ENCODE measurements at places on chromosomes 13 and 19.

DNA sequence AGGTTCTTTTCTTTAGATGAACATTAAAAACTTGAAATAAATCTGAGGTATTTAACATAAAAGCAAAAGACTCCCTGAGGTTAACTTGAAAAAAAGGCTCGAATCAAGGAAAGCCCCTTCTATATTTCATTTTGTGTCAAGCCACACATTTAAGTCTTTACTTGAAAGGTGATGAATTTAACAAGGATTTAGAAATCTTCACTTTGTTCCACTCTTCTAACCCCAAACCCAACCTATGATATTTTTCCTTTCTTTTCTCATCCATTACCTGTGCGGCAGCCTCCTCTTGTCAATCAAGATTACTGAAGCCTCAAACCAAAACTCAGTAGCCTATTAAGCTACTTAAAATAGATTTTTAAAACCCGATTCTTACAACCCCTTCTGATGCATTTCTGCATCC is 33.8 kb downstream of the MIPEP start:
- no peak for DNase-seq

- DNase-seq, result peak; percentile 46
Observed at GRCh38 chr19:13588957-13589833, 82.9 kb upstream of the CACNA1A start.

DNA sequence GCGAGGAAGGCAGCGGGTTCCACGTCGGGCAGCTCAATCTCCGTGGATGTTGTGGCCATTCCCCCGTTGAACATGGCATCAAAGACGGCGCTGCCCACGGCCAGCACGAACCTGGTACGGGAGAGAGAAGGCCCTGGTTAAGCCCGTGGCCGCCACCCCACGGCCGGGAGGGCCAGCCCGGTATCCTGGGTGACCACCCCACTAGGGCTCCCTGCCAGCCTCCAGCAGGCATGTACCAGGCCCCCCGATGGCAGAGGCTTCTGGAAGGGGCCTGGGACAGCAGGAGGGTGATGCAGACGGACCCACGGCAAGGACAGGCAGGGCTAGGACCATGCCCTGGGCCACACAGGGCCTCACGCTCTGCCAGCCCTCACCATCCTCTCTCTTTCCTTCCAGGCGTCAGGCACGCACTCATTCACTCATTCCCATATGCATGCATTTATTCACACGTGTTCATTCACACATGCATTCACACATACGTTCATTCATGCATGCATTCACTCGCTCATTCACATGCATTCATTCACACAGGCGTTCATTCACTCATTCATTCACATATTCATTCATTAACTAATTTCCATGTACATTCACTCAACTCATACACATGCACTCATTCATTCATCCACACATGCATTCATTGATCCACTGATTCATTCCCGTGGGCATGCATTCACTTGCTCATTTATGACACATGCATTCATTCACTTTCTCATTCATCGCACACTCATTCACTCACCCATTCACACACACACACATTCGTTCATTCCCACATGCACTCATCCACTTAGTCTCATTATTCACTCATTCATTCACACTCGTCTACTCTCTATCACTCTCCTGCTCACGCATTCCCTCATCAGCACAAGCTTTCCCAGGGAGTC is 17.9 kb downstream of the BTBD2 start:
- no peak for DNase-seq

GRCh38 chr19:48642862-48643261 is 3.1 kb downstream of the CA11 start:
- DNase-seq, result no peak

GRCh38 chr13:39942552-39943273 is 287.3 kb downstream of the COG6 start:
- peak; percentile 74 for DNase-seq

GRCh38 chr13:98325724-98326123 is 148.7 kb upstream of the RNF113B start:
- DNase-seq, result no peak

All from AG10803 (cell line).